ENCODE measurements at places on chromosomes 7 and 10.

- DNase-seq = no peak
Measured at GRCh38 chr10:100083623-100084022, 2.0 kb upstream of the CPN1 start.

DNA sequence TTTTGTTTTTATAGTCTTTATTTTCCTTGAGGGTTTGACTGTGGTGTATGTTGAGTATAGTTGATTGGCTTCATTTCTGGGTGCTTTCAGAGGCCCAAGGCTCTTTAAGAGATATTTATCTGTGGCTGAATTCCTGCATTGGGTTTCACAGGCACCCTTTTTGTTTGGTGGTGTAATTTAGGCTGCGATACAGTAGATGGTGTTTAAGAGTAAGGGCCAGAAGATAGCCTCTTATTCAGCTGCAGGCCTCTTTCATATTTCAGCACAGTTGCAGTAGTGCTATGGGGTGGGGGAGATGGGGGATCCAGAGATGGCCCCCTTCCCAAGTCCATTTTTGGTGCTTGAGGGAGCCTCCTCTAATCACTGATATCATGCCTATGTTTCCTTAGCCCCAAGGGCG lies 69.7 kb downstream of the MGAM2 start:
- no peak for DNase-seq

DNA sequence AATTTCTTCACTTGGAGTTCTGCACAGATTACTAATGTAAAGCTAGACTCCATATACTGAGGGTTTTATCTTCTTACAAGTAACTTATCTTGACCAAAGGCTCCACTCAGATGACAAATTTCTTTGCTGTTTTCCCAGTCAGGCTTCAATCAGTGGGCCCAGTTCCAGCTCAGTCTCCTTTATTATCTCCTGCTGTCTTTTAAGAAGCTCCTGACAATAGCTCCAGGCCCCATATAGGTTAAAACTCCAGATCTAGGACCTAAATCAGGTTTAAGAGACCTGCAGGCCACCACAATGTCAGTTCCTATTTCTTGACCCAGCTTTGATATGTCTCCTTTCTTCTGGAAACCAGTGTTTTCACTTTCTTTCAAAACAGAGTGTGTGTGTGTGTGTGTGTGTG lies 165.2 kb downstream of the RELN start:
- no peak for DNase-seq

DNA sequence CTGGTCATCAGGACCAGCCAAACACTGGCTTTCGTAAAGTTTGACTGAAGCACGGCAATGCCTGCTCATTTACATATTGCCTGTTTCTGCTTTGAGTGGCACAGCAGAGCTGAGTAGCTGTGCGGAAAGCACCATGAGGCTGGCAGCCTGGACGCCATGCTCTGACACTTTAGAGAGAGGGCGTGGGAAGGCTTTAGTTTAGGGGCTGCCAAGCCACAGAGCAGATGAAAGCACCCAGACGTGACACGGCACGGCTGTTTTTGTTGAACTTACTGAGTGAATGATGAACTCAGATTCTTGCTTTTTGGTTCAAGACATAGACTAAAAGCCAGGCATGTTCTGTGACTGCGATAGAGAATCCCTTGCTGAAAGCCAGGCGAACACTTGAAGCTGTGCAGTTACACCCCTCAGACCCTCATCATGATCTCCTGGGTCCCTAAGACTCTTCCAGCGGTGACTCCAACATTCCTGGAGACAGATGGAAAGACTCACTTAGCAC lies 182.1 kb downstream of the ZMYND11 start:
- peak; percentile 66 for DNase-seq

- no peak for DNase-seq
Measured at GRCh38 chr7:99380823-99381663, 6.5 kb downstream of the ARPC1B start.

DNA sequence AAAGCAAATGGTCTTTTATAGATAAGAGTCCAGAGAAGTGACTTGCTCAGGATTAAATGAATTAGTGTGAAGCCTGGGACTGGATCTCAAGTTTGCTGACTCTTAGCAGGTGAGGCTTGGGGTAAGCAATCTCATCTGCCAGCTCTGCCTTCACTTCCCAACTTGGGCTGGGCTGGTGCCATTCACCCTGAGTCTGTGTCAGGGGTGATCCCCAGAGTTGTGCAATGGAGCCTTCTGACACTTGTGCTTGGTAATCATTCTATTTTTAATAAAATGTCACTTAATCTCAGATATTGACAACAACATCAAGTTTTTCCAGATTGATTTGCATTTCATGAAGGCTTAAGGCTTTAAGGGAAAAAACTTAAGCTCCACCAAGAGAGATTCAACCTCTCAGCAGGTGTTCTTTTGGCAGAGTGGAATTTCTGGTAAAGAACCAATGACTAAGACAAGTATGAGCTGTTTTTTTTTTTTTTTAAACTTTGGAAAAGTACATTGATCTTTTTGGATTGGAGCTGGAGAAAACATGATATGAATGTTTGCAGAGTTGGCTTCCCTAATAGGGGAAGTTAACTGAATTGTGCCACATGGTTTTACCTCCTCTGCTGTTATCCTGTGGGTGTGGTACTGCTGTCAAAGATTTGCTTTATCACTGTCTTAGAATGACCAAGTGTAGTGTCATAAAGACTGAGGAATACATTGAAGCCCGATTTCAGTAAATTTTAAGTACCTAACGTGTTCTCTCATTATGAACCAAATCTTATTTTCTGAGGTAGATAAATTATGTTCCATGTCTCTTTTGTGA lies 48.6 kb upstream of the GPR37 start:
- DNase-seq = no peak

DNA sequence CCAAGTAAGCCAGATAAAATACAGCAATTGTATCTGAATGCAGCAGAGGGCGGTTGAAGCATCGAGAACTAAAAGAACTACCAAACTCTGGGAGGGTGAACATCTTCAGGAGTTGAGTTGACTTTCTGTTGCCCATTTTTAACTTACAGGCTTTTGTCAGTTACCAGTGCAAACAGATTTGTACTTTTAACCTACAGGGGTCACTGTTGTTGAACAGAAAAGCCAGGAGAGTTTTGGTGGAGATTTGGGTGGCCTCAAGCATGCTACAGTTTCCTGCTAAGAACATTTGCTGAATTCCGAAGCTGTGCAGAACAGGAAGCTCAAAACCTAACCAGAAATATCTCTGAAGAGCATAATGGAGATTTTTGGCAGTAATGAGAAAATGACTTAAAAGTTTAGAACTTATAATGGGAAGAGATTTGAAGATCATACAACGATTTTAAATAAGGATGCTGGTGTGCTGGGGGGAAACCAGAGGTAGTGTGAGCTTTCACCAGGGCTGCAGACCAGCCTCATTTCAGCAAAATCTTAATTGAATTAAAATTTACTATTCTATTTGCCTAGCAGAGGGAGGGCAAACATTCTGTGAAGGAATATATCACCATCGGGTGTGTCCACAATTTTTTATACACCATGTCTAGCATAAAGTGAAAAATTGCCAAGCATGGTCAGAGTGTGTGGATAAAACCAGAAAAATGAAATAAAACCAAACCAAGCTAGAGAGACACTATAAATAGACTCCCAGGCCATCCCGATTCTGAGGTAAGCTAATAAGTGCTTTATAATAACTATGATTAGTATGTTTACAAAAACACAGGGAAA lies 208.6 kb upstream of the CCDC6 start:
- DNase-seq = no peak

- no peak for DNase-seq
Measured at GRCh38 chr10:15898046-15898445, 37.7 kb upstream of the MINDY3 start.

DNA sequence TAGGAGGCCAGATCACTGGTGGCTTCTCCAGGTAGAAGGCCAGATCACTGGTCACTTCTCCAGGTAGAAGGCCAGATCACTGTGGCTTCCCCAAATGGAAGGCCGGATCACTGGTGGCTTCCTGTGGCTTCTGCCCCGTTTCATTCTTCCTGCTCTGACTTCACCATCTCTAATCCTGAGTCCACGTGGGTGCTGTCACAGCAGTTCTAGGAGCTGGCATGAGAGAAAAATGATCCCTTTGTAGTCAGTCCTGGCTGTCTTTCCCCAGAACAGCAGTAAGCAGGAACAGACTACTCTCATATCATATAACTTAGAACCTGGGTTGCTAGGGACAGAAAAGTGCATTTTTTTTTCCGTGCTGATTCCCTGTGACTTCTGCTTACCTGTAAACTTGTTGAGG lies 90.9 kb downstream of the ACTR3B start:
- no peak for DNase-seq

- peak; percentile 81 for DNase-seq
Measured at GRCh38 chr10:63521416-63522276, 445 bp downstream of the REEP3 start.

DNA sequence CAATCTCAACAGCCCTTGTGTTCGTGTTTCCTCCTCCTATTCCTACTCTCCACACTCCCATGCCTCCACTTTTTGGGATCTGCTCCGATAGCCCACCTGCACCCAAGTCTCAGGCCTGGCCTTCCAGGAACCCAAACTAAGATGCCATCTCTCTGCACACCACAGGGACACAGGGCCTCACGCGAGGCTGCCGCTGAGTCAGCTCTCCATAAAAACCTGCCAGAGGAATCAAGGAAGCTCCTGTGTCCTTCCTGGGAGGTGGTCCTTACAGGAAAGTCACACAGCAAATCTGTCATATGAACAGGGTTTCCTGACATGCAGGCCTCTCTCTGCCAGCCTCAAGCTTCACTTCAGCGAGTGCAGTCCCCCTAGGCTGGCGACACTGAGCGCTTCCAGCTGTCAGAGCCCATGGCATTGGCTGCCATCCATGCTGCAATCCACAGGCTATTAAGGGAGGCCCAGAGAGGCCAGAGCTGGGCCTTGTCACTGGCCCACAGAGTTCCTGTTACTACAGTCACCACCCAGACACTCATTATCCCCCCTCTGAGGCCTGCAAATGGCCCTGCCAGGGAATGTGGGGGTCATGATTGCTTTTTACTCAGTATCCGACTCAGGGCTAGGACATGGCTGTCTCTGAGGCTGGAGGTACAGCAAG lies 151.4 kb downstream of the OAT start:
- peak; percentile 45 for DNase-seq

GRCh38 chr7:24576171-24577025 lies 3.1 kb downstream of the PALS2 start:
- DNase-seq = no peak

DNA sequence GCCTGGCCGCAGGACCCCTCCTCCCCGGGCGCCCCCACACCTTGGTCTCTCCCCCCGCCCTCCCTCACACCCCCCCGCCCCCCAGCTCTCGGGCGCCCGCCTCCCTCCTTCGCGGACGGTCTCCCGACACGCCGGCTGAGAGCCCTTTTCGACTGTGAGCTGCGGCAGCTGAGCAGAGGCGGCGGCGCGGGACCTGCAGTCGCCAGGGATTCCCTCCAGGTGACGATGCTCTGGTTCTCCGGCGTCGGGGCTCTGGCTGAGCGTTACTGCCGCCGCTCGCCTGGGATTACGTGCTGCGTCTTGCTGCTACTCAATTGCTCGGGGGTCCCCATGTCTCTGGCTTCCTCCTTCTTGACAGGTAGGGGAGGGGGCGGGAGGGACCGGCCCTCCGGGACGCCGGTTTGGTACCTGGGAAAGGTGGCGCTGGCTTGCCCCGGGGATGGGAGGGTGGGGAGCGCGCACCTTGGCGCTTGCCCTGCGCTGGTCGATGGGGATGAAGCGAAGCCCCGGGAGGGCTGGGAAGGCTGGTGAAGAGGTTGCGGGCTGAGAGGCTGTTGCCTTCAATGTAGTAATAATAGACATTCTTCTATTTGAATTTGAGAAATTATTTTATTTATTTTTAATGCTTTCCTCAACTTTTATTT lies at the start of gene BMPER:
BMPER (plus strand) TSS at position 151 of the 644 bp plus-strand sequence; CDS start at position 226, 75 bp downstream.
- peak; percentile 50 for DNase-seq

DNA sequence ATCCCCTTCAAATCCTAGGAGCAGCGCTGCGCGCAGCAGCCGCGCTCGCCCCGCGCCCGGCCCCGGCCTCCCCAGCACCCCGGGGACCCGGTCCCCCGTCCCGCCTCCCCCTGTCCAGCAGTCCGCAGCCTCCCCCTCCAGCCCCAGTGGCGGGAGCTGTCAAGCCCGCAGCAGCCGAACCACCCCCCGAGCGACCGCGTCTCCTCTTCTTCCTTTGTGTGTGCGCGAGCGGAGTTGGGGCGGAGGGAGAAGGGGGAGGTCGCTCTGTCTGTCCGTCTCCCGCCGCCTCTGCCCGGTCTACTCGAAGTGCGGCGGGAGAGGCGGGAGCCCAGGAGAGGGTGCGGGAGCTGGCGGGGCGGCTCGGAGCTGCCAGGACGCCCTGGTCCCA lies 375 bp upstream of the CHN2 start:
- DNase-seq = peak; percentile 46

DNA sequence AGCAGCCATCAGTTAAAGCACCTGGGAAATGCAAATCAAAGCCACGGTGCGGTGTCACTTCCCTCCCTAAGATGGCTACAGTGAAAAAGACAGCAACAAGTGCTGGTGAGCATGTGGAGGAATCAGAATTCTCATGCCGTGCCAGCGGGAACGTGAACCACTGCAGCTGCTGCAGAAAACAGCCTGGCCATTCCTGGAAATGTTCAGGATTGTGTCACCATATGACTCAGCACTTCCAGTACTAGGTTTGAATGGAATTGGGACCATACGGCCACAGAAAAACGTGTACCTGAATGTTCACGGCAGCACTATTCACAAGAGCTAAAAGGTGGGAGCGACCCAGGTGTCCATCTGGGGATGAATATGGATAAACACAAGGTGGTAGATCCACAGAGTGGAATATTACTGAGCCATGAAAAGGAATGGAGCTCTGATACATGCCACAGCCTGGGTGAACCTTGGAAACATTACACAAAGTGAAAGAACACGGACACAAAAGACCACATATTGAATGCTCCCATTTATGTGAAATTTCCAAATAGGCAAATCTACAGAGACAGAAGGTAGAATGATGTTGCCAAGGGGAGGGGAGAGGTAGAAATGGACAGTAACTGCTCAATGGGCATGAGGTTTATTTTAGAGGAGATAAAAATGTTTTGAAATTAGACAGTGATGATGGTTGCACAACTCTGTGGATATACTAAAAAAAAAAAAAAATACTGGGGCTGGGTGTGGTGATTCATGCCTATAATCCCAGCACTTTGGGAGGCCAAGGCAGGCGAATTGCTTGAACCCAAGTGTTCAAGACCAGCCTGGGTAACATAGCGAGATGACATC lies 61.6 kb downstream of the MICALL2 start:
- no peak for DNase-seq

GRCh38 chr10:122140941-122141623 lies 130.0 kb upstream of the BTBD16 start:
- DNase-seq = peak; percentile 94

- no peak for DNase-seq
Measured at GRCh38 chr10:80502621-80503583, 34.8 kb upstream of the SH2D4B start.

DNA sequence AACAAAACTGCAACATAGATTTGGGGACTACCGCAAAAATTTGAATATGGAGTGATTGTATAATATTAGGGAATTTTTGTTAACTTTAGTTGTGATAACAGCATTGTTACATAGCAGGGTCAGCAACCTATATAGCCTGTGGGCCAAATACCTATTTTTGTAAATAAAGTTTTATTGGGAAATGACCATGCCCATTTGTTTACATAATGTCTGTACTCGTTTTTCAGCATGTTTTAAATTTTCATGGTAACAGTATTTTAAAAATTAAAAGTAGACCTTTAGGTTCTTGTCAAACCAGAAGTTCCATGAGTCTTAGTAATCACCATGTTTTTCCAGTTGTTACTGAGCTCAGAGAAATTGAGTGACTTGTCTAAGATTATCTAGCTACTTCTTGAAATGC lies 4.7 kb downstream of the BCAP29 start:
- DNase-seq = no peak

GRCh38 chr10:3652886-3653285 lies 132.1 kb downstream of the KLF6 start:
- DNase-seq = no peak

GRCh38 chr10:104638861-104639589 lies 2.1 kb upstream of the SORCS3 start:
- no peak for DNase-seq

Data from left ventricle myocardium superior (tissue), 1 donor.